ENCODE measurements at places on chromosomes 6 and 20. TPM values are rescaled to one million over a fixed set of nuclear protein-coding genes. Genes with fewer than 3 reads are reported as not detected.

DNA sequence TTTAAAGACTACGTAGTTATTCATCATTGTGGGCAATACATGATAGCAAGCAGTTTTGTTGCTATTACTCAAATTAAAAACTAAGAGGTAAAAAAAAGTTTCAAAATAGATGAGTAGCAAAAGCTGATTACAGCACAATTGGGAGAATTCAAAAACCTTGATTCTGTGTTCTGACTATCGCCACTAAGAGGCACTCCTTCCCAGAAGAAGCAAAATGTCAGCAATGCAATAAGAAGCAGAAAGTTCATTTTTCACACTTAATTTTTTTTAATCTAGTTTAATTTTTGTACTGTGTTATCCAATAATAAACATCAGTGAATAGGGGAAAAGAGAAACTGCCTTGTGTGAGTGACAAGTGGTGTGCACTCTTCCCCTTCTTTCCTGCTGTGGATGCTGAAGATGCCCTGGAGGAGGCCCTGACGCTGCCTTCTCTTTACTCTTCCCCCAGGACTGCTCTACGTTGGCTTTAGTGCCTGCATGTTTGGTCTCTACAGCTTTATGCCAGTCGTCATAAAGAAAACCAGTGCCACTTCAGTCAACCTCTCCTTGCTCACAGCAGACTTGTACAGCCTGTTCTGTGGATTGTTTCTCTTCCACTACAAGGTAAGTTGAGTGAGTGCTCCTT, 263.2 kb upstream of the PLN start:
- no peak for DNase-seq

- no peak for DNase-seq
Observed at GRCh38 chr6:69570106-69570505, 226.7 kb downstream of the LMBRD1 start.

Gene COL9A3
- total RNA-seq = 0.27 TPM

Gene JPH2
- under 0.01 TPM for total RNA-seq
